ENCODE measurements at places on chromosomes 12 and 14. TPM values are rescaled to one million over a fixed set of nuclear protein-coding genes. Genes with fewer than 3 reads are reported as not detected.

GRCh38 chr14:68871392-68871791 is 78.5 kb upstream of the ZFP36L1 start:
- no peaks in the 10 kb centered on the region for H3K4me1 ChIP-seq
- H3K27me3 ChIP-seq = no peaks in the 10 kb centered on the region
- no peak overlapping the region for H3K27ac ChIP-seq
- H3K36me3 ChIP-seq = no peaks in the 10 kb centered on the region
- DNase-seq = no peak
- no peak overlapping the region for H3K4me3 ChIP-seq

DNA sequence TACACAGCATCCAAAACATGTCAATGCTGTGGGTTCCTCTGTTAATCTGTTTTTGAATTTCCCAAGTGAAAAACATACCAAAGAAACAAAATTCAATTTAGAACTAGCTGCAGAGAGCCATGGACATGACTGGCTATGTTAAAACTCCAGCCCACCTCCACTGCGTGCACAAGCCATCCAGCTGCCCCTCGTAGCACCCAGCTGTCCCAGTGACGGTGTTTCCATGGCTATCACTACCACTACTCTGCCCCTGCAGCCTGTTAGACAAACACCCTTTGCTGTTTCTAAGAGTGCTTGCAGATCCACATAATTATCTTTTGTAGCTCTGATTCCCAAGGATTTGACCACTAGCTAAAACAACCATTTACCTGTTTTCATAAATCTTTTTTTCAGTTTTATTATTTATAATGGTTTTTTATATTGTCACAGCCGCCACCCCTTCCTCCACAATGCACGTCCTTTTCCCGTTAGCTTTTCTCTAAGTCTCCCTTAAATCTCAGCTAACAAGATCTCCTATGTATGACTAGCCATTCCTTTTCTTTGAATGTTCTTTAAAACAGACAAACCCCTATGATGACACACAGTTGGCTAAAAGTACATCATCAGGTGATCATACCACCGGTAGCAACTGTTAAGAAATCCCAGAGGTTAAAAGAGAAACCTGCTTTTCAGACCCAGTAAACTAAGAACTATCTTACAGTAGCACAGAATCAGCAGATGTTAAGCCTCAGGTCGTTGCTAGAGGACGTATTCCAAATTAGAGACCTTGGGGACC is 37.8 kb upstream of the NAA30 start:
- H3K4me1 ChIP-seq = no peaks in the 10 kb centered on the region
- no peak overlapping the region for H3K27ac ChIP-seq
- H3K27me3 ChIP-seq = no peaks in the 10 kb centered on the region
- H3K4me3 ChIP-seq = no peak overlapping the region
- no peaks in the 10 kb centered on the region for H3K36me3 ChIP-seq

DNA sequence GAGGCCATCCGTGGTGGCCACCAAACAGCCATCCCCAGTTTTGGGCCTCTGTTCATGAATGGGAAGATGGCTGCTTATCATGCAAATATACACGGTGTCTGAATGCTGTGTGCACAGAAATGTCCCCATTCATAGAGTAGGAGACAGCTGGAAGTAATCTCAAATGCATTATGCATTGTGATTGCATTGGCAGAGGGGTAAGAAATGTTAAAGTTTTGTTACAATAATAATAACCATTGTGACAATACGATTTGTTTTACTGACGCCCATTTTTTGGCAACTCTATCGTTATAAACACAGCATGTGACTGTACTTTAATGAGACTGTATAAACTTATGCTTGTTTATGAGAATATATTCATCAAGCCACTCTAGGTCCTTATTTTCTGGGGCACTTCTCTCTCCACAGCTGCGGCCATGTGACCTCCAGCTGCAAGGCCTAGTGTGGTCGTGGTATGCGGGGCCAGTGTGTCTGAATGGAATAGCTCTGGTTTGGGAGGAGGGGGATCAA is 474.3 kb downstream of the VRK1 start:
- H3K36me3 ChIP-seq = no peaks in the 10 kb centered on the region
- no peaks in the 10 kb centered on the region for H3K4me1 ChIP-seq
- DNase-seq = no peak

GRCh38 chr12:15899282-15899870 is 11.8 kb upstream of the DERA start:
- no peaks in the 10 kb centered on the region for H3K4me1 ChIP-seq
- peak; percentile 71 for DNase-seq
- peaks cover 50% of the 10 kb centered on the region for H3K36me3 ChIP-seq
- H3K27me3 ChIP-seq = no peaks in the 10 kb centered on the region
- no peak overlapping the region for H3K4me3 ChIP-seq

Gene KICS2
- total RNA-seq = 13.0 TPM
